ENCODE measurements at places on chromosomes 11 and 22.

DNA sequence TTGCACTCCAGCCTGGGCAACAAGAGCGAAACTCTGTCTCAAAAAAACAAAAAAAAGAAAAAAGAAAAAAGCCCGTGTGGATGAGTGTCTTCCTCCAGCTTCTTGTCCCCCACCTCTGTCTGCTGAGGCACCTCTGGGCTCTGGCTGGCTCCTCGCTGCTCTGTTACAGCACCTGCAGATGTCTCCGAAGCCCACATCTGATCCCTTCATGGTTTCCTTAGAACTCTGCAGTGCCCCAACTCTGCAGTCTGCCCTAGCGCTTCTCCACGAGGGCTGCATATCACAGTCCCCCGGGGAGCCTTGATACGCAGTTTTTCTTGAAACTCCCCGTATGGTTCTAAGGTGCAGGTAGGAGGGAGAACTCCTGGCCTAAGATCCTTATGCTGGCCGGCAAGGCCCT is 15.9 kb downstream of the KCTD17 start:
- DNase-seq = no peak

DNA sequence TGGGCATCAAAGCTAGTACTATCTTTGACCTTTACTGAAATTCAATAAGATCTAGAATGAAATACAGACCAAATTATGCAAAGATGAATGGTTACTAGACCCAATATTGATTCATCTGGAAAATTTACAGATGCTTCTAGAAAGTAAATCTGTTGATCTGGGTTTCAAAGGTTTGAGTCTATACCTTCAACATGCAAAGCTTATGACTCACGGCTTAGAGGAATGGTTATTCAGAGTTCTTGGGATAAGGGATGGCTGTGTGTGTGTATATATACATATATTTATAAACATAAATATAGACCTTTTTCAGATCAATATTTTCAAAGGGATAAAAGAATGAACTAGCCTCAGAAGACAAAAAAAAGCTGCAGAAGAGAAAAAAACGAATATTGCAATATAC is 1.3 kb downstream of the SPTY2D1 start:
- DNase-seq = no peak

DNA sequence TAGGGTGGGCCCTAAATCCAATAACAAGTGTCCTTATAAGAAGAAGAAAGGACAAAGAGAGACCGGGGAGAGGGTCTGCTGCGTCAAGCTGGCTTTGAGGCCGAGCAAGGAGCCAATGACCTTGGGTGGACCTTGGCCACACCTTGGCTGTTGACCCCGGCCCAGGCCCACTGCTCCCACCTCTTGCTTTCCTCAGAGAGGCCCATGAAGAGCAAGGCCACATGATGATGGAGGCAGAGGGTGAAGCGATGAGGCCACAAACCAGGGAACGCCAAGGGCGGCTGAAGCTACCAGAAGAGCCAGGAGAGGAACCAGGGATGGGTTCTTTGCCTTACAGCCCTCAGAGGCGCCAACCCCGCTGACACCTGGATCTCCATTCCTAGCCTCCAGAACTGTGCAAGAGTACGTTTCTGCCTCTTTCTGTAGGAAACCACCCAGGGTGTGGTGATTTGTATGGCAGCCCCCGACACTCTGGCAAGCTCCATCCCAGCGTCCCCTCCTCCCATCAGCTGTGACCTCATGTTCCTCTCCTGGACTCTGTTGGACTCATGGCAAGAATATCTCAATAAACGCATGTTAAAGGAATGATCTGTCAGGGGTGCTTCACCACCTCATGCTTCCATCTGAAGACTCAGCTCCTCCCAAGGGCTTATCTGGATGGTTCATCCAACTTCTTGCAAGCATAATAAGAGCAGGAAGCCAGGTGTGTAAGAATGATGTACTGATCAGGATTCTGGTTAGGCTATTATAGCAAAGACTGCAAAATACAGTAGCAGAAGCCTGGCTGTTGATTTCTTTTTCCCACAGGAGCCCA is 41.6 kb upstream of the LINC01488 start:
- DNase-seq = no peak

GRCh38 chr11:116796548-116796947 is 4.9 kb upstream of the APOA5 start:
- no peak for DNase-seq

DNA sequence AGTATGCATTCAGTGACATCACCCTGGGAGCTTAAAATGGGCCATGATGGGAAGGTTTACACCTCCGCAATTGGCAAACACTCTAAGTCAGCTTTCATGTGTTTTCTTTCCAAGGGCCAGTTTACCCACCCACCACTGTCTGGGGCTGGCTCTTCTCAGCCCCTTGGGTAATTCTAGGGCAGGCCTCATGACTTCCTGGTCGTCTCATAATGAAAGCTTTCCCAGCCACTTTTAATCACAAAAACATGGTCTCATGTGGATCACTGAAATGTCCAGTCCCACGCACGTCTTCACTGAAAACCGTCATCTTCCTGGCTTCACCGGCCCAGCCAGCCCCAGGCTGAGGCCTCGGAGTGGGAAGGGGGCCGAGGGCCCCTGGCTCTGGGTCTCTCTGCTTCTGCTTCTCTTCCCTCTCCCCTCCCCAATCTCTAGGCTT is 58.5 kb upstream of the ANO1 start:
- DNase-seq = no peak

GRCh38 chr11:16774936-16775613 is 36.6 kb downstream of the C11orf58 start:
- no peak for DNase-seq
